ENCODE measurements at places on chromosomes 2 and 18. TPM values are rescaled to one million over a fixed set of nuclear protein-coding genes. Genes with fewer than 3 reads are reported as not detected.

MXD1 gene
- 155 TPM for total RNA-seq

THSD7B gene
- total RNA-seq = 0.88 TPM

KIF5C gene
- 0.08 TPM for total RNA-seq

LOXL3 gene
- 0.52 TPM for total RNA-seq

GKN1 gene
- total RNA-seq = not detected

HOXD11 gene
- total RNA-seq = not detected

LYG2 gene
- total RNA-seq = not detected

HOXD4 gene
- 0.36 TPM for total RNA-seq

KLHL14 gene
- 0.16 TPM for total RNA-seq

DNA sequence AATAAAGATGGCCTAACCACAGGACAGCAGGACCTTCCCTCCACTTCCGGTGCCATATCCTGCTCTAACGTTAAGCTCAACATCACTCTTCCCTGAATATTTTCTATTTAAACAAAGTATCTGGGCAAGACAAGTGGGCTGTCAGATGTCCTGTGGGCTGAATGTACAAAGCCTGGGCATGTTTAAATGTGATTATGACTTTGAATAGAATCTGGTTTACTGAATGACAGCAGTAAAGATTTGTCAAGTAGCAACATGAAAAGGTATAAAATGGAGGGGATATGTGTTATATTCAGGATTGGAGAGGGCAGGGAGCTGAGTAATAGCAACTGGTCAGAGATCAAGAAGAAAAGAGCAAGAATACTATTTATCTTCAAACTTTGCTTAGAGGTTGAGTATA is 540.9 kb downstream of the NRXN1 start:
- no peak for ATAC-seq

GRCh38 chr2:28716265-28716865 is 35.3 kb upstream of the PPP1CB start:
- peak; percentile 82 for ATAC-seq

DNA sequence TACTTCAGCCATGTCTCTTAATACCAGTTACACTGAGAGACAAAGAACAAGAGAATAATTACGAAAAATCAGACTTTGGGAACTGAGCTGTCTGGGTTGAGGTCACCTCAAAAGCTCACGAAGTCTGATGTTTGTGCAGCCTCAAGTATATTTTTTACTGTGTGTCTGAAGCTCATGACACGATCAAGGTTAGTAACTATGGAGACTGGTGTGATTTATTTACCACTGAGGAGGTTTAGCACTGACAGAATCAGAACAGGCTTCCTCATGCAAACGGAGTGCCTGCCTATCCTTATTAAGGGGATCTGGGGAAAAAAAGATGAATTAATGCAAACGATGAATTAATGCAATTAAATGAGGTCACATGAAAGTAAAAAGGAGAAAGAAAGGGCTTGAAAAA is 61.1 kb upstream of the RAPH1 start:
- no peak for ATAC-seq

GRCh38 chr18:55415258-55415871 is 172.6 kb downstream of the TCF4 start:
- ATAC-seq = peak; percentile 86

GRCh38 chr2:24855022-24855622 is 61.9 kb downstream of the CENPO start:
- no peak for ATAC-seq

DNA sequence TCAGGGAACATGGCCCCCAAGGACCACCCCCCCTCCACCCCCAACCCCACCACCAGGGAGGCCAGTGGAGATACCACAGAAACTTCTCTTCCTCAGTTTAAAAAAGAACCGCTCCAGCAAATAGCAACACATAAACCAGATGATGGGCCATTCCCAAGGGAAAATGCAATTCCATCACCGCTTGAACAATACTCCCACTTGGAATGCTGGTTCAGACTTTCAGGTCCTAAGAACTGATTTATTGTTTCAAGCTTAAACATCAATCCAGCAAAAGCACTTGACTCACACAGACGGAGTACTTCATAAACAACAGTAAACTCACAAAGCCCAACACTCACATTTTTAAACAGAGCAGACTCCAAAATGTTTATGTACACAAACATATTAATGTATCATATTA is 6.9 kb downstream of the HDAC4 start:
- no peak for ATAC-seq

DNA sequence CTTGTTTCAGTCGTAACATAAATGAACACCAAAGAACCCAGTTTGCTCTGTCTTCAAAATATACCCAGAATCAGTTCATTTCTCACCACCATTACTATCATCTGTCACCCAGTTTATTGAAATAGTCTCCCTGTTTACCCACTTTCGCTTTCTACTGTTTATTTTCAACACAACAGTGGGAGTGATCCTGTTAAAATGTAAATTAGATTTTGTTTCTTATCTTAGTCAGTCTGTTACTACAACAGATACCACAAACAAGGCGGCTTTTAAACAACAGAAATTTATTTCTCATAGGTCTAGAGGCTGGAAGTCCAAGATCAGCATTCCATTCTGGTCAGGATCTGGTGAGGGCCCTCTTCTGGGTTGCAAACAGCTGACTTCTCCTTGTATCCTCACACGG is 74.8 kb downstream of the ARHGAP15 start:
- ATAC-seq = no peak

- ATAC-seq = no peak
These were observed 195.1 kb upstream of the TWIST2 start for GRCh38 chr2:238652771-238653157.

DNA sequence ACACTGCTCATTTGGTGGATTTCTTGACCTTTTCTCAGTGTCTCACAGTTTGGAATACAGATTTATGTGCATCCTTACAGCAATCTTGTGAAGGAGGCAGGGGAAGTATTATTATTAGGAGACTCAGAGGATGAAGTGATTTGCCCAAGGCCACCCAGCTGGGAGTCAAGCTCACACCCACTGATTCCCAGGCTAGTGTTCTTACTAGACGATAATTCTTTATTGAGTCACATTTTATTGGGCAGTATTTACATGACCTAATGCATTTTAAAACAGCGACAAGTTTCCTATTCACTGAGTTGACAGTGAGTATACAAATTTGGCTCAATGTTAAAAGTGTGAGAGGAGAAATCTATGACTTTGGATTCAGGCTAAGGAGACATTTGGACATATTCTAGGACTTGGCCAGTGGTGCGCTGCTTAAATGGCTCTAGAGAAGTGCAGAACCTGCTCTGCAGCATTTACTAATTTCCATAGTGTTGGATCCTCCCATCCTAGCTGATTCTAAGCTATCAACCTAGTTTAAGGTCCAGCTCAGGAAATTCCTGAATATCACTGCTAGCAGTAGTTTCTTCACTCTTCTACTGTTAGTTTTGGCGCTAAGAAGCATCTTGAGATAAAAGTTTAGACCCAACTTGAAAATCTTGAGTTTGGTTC is 199.3 kb downstream of the MTX2 start:
- peak; percentile 70 for ATAC-seq

- no peak for ATAC-seq
These were observed 205.1 kb upstream of the EPAS1 start for GRCh38 chr2:46091961-46092667.

DNA sequence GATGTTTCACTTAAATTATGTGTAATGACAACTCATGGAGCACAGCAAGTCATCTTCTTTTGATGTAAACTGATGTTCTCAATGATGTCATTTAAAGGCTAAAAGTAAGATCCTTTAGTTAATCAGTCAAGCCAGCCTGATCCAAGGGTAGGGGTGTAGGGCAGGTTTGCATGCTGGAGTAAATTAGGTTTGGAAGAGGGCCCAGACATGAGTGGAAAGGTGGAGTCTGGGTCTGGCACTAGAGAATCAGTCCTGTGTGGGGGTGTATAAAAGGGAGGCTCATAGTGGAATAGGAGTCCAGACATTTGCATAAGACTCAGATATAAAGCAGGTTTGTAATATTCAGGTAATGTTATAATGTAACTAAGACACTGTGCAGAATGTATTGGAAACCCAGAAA is 88.8 kb upstream of the NYAP2 start:
- no peak for ATAC-seq

DNA sequence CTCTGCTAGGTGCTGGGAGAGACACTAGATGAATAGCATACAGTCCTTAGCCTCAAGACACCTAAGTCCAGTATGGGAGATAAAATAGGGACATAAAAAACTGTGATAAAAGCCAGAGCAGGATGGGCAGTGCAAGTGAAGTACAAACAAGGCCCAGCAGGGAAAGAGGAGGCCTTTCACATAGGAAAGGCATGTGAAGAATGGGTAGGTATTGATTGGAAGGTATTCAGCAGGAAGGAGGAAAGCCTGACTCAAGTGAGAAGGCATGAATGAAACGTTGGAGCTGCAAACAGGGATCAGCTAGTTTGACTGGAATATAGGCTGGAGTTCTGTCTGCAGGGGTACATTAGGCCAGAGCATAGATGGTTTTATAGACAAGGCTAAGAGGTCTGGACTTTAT is 11.0 kb upstream of the CXCR4 start:
- ATAC-seq = no peak

- no peak for ATAC-seq
These were observed 150.6 kb downstream of the ANTXR1 start for GRCh38 chr2:69163556-69163955.

- ATAC-seq = no peak
These were observed 37.3 kb upstream of the FMNL2 start for GRCh38 chr2:152297715-152298114.

GRCh38 chr2:161766334-161766733 is 142.1 kb downstream of the SLC4A10 start:
- no peak for ATAC-seq

DNA sequence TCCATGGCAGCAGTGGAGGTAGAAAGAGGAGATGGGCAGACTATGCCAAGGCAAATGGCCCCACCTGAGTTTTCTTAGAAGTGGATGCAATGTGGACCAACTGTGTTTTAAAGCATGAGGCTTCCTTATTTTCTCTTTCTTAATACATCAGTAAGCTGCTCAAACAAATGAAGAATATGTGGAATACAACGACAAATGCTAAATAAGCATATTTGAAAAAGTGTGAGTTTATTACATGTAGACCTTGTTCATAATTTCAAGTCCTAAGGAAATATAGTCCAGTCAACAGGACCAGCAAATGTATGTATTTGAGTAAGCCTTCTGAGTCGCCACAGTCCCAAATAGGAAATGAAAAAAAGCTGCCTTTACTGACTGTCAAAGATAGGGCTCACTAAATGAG is 177.8 kb downstream of the PRPF40A start:
- ATAC-seq = no peak

GRCh38 chr2:175025946-175026345 is 20.8 kb upstream of the CHN1 start:
- no peak for ATAC-seq

DNA sequence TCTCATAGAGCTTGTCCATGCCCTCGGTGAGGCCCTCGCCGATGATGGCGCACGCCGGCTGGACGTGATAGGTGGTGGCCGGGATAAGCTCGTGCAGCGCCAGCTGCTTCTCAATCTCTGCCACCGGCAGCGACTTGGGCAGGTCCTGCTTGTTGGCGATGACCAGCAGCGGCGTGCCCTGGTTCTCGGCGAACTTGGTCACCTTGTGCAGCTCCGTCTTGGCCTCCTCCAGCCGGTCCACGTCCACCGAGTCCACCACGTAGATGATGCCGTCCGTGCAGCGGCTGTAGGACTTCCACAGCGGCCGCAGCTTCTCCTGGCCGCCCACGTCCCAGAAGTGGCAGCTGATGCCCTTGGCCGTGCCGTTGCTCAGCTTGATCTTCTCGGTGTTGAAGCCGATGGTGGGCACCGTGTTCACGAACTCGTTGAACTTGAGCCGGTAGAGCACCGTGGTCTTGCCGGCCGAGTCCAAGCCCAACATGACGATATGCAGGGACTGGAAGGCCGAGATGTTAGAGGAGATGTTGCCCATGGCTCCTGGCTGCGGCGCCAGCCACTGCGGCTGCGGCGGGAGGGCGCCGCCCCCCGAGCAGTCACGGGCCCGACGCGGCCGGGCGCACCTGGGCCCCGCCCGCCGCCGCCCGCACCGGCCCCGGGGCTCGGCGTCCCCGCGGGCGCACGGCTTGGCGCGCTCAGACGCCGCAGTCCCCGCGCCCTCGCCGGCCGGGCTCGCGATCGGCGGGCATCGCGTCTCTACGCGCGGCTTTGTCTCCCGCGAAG is 636 bp downstream of the ARL4C start:
- peak; percentile 40 for ATAC-seq

- peak; percentile 65 for ATAC-seq
These were observed 1.7 kb downstream of the TMSB10 start for GRCh38 chr2:84906900-84907714.

- no peak for ATAC-seq
These were observed 149.8 kb upstream of the DAPL1 start for GRCh38 chr2:158645299-158645698.

DNA sequence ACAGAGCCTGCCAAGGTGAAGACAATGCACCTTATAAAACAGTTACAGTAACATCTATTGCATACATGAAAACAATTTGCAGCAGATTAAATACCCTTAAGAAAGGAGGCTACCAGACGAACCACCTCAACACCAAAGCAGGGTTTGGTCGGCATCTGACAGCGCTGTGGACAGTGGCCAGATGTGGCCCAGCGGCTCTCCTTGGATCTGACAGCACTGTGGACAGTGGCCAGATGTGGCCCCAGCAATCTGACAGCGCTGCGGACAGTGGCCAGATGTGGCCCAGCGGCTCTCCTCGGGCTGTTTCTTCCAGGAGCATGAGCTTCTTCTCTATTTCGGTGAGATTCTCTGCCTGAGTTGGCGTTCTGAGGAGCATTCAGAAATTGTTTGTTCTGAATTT is 211.6 kb downstream of the ANKRD30B start:
- ATAC-seq = no peak

GRCh38 chr2:232293191-232293590 is 85.4 kb upstream of the ALPP start:
- no peak for ATAC-seq

GRCh38 chr2:240310201-240310600 is 125.3 kb upstream of the GPC1 start:
- no peak for ATAC-seq

DNA sequence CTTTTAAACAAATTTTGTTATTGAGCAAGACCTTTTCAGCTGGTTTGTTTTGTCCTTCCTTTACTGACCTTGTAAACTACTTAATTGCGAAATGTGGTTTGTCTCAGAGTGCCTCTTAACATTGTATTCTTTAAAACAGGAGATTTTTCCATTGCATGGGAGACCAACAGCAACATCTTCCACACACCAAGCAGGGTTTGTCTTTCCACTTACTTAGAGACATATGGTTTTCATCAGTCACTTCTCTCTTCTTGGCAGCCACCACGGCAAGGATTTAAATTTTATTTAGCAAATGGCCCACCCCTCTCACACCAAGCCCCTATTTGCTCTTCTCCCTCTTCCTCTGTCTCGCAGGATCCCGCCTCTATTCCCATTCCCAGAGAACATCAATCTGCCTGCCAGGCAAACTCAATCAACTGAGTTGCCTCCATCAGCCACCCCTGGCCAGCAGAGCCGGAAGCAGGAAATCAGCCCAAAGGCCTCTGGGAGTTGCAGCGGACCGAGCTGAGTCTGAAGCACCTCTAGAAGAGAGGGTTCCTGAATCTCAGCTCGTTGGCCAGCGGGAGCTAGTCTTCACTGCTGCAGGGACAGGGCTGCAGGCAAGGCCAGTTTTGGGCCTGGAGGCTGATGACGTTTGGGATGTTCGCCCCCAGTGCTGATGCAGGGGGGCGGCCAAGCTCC is 11.3 kb upstream of the CIB4 start:
- no peak for ATAC-seq

All from esophagus mucosa (tissue), 1 donor.